ENCODE measurements at places on chromosomes 2 and 18.

DNA sequence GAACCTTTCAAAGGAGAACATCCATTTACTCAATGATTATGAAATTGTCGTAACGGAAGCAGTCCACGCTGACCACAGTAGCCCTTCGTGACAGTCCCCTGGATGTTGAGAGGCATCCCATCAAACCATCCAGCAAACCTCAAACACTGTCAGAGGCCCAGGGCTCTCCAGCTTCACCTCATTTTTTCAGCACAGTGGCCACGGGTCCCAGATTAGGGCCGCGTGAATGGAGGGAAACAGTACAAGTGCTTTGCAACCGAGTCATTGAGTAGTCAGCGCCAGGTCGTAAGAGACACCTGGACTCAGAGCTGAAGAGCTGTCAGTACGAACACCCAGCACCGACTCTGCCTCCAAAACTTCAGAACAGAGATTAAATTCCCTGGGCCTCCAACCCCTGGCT, 552.5 kb upstream of the SALL3 start:
- no peak for DNase-seq

- no peak for DNase-seq
Measured at GRCh38 chr2:60212181-60212945, 341.1 kb downstream of the BCL11A start.

DNA sequence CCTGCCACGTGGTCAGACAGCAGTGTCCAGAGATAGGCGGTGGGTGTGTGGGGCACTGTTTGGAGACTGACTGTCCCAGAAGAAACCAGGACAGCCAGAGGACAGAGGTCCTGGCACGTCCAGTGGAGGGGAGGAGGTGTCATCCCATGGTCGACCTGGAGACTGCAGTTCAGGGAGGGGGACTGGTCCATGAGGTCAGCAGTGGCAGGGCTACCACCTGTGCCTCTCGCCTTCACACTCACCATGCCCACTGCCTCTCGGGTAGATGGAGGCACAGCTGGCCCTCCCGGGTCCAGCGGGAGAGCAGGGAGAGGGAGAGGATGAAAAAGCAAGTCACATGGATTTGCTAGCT, 53.9 kb downstream of the INHBB start:
- no peak for DNase-seq

DNA sequence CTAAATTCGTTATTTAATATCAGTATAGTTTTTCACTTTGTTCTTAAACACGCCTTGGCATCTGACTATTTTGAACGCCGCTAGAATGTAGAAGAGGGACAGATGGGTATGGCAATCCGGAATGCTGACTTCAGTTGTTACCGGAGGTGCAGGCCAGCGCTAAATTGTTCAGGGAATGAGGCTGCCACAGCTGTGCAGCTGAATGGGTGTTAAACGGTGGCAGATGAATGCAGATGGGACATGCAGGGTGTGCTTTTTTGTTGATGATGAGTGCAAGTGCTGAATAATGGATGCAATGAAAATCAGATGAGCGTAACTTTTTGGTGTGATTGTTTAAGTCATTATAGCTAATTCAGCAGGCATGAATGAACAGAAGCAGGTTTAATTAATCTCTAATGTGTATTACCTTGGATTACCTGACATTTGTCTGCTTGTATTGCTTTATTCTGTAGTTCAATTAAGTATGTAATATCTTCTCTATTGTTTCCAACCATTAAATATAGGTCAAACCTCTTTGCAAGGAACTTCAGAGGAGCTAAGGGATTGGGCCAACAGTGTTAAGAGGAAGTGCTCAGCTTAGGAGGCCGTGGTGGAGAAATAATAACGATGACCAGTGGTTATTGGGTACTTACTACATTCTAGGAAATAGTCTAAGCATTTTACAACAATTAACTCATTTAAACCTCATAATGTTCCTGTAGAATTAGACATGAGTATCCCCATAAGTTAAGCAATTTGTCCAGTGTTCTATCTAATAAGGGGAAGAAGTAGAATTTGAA, 11.9 kb upstream of the CREG2 start:
- no peak for DNase-seq

GRCh38 chr2:183079139-183079775, 710 bp downstream of the DUSP19 start:
- no peak for DNase-seq

- no peak for DNase-seq
Measured at GRCh38 chr2:219116776-219117646, 43.6 kb downstream of the NHEJ1 start.

DNA sequence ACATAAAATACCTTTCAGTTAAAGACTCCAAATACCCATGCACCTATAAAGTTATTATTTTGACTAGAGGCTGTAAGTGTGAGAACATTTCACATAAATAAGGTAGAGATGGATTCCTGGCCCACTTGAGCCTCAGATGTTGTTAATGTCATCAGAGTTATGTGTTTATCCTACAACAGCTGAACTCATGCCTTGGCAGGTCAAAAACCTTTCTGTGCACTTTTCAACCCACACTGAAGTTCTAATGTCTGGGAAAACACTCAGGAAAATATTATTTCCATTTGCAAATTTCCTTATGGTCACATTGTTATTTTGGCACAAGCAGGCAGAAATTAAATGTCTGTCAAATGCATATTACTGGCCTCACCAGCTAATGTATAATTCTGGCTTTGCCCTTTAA, 209.2 kb downstream of the LNPK start:
- no peak for DNase-seq

DNA sequence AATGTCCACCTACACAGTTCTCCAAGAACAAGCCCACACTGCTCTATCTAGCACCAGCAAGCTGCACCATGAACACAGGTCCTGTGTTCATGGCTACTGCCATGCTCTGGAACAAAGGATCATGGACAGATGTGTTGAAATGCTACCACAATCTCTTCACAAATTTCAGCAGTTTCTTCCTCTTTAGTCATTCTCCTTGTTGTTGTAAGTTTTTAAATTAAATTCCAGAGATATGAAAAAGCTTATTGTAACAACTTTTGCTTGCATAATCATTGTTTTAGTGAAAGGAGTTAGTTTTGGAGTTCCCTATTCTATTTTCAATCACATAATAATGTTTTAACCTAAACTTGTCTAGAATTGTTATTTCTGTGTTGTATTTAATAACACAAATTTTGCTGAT, 17.2 kb upstream of the NAPG start:
- no peak for DNase-seq

DNA sequence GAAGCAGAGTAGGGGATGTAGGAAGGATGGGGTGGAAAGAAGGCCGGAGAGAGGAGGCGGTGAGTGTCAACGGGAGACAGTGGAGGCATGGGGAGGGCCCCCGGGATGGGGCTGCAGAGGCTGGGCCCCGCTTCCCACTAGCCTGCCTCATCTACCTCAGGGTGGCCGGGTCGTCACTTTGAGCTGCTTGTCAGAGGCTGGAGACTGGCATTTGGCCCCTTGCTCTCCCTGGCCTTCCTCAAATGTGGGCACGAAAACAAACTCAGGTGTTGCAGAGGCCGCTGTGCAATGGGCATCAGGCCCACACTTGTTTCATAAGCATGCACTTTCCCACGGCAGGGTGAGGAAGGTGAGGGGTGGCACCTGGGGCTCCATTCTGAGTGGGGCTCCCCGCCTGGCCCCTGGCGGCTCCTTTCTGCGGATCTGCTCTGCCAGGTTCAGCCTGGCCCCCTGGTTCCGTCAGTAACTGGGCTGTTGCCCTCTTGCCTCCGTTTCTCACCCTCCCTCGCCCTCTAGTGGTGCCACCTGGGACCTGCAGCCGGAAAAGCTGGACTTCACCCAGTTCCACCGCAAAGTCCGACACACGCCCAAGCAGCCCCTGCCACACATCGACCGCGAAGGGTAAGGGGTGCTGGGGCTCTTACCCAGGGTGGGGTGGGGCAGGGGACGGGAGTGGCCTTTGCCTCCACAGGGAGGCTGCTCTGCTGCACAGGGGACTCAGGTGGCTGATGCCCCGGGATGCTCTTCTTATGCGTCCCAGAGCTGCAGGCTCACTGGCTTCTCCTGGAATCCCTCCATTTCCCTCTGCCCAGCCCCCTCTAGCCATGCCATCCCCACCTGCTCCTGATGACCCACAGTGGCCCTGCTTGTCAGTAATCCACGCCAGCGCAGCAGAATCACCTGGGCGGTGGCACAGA, 125.4 kb downstream of the CTIF start:
- DNase-seq, result peak; percentile 43

GRCh38 chr18:23337599-23338444, 115.3 kb upstream of the RIOK3 start:
- no peak for DNase-seq
